ENCODE measurements at places on chromosomes 7 and 10.
A peak's percentile ranks its signal among the peaks of the same experiment; 100 is the strongest.

DNA sequence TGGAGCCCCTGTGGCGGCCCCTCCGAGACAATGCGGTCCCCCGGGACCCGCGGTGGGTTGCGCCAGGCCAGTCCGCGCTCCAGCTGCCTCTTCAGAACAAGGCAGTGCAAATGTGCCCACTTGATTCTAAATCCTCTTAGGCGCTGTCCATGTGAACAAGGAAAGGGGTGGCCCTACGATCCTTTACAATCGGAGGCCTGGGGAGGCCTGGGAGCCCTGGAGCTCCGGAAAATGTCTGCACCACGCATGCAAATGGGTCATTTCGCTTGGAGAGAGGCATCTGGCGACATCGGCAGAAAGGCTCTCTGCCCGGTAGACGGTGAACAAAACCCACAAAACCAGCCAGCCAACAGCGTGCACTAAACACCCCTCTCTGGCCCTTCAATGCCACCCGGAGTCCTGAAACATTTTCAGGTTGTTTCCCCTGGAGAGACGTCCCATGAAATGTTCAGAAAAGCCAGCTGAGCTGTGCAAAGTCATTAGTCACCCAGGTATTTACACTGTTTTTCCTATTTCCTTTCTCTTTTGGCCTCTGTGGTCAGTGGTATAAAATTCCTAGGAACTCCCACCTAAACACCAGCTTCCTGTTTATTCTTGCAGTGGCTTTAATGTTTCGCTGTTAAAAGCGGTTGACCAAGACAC is 102.8 kb upstream of the ZNF438 start:
- DNase-seq, result no peak

DNA sequence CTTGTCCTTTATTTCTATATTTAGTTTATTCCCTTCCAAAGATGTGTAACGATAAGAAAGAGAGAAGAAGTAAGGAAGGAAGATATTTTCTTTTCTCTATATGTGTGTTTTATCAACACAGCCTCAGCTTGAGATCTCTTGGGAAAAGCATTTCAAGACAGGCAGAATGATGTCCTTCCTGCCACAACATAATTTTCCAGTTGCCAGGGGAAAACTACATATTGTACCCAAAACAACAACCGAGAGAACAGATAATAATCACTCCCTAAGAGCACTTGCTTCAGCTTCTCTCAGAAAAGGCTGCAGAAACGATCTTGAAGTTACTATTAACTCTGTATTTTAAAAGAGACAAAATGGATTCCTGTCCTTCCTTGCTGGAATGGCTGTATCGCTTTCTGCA is 151.4 kb upstream of the ITGB1 start:
- no peak for DNase-seq

DNA sequence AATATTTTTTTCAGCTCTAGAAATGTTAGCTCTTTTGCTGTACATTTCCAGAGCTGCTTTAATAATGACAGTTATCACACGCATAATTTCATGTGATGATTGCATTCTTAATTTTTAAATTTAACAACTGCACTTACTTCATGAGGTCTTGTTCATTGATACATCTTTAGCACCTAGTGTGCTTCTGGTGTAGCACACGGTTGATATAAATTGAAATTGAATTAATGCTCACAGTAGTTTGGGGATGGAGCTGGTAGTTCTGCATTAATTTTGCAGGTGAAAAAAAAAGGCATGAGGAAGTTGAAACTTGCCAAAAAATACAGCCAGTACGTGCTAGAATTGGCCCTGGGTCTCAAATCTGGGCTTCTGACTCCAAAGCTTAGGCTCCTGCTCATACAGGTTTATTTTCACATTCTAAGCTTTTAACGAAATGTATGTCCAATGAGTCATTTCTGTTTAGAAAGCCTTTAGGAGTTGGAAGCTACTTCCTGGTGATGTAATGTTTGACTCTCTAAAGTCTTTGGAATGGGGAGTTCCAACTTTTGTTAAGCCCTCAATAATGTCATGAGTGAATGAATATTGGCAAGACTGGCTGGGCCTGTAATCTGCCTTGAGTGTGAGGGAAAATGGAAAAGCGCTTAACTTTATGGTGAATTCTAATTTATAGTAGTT is 62.5 kb downstream of the DAGLB start:
- DNase-seq, result peak; percentile 62

DNA sequence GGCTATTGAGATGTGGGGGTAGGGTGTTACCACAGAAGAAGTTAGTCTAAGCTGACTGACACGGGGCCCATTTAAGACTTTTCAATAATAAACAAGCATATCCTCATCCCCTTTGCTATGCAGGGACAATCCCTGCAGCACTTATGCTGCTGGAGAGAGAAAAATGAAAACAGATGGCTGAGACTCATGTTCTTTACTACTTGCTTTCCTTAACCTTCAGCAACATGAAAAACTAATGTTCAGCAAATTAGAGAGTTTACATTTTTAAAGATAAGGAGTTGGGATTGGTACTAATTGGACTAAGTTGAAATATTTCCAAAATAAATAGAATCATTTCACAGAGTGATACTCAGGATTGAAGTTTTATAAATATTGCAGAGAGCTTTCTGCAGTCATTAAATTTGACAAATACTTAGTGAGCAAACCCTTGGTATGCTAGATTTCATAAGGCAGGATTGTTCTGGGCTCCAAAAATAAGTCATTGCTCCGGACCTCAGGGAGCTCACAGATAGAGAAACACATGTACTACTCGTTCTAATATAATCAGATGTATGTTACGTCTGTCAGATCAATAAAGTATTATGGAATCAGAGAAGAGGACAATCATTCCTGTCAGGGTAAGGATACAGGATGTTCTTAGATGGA is 147.1 kb upstream of the LRRN3 start:
- DNase-seq, result peak; percentile 76

- DNase-seq, result no peak
Measured at GRCh38 chr7:48390388-48391327, 219.4 kb downstream of the ABCA13 start.

GRCh38 chr10:2731940-2732339 is 335.4 kb upstream of the PFKP start:
- no peak for DNase-seq
